ENCODE measurements at places on chromosomes 1 and 21.

- DNase-seq = no peak
These were observed 11.5 kb upstream of the LYST start for GRCh38 chr1:235878082-235878811.

DNA sequence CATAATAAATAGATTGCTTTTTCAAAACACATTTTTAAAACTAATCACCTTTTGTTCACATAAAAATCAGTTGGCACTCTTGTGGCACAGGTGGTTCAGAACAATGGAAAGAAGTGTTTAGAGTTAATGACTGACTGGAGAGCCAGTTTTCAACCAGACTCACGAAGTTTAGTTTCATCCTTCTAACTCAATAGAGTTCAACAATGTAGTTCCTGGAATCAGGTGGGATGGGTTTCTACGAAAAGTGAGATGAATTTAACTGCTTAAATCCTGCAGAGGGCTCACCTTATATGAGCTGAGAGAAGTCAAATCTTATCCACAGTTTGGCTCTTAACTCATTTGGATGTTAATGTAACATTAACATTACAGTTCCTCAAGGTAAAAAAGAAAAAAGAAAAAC is 116.5 kb downstream of the SMYD2 start:
- DNase-seq = no peak

- no peak for DNase-seq
These were observed 247.4 kb downstream of the MATN1 start for GRCh38 chr1:30475966-30476365.

GRCh38 chr1:167430849-167431242 is 87.5 kb downstream of the CD247 start:
- no peak for DNase-seq

GRCh38 chr1:232271991-232272589 is 357.8 kb downstream of the SIPA1L2 start:
- DNase-seq = no peak

DNA sequence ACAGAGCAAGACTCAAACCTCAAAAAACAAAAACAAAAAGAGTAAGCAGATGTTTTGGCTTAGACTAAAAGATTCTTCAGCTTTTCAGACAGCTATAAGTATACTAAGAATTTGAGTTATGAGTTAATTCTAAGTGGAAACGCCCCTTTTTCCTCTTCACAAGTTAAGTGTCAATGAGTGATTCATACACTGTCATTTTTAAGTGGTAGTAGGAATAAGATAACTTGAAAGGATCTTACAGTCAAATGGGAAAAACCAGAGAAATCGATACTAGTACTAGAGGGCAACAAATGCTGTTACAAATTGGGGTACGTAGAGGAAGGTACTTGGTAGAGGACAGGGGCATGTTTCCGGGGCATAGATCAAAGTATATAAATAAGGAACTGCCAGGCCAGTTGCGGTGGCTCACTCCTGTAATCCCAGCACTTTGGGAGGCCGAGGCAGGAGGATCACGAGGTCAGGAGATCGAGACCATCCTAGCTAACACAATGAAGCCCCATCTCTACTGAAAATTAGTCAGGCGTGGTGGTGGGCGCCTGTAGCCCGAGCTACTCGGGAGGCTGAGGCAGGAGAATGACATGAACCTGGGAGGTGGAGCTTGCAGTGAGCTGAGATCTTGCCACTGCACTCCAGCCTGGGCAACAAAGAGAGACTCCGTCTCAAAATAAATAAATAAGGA is 7.4 kb downstream of the H3-3A start:
- no peak for DNase-seq

DNA sequence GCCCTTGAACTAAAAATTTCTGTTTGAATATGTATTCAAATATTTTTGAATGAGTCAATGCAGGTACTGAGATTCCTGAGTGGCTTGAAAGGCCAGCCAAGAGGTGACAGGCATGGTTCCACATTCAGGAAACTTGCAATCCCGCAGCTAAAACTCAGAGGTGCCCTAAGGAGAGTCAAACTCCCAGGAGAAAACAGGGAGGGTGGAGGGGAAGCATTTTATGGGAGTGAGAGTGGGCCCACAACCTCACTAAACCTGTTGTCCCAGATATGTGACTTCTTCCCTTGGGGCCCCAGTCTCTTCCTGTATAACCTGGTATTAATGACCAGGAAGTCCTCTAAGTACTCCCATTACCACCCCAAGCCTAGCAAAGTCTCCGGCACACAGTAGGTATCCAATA is 189.6 kb downstream of the PLPP3 start:
- DNase-seq = no peak

DNA sequence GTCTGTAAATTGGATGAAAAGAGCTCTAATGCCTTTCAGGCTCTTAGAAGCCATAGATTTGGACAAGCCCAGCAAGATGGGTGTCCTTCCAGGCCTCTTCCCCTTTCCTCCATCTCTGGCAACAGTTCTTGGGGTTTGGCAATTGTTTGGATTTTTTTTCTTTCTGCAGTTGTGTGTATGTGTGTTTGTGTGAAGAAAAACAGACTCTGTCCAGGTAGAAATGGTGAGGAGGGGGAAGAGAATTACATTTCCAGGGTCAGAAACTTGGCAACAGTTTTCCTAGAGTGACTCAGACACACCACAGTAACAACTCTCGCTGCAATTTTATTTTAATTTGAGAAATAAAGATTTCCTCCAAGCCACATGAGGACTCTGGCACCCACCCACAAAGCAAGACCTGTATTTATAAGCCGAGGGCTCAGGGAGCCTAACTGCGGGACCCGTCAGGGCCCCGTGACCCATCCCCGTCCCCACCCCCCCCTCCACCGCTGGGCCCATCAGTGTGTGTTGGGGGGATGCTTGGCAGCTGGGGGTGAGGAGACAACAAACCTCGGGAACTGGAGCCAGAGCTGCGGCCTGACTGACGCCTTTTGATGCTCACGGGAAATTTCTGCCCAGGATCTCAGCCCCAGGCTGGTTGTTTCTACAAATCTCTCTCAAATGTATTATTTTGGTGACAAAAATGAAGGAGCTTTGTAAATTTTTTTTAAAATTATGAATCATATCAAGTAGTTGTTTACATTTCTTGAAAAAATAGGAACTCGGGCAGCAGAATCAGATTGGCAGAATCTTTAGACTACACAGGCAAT is 4.4 kb downstream of the TMEM200B start:
- DNase-seq = no peak

DNA sequence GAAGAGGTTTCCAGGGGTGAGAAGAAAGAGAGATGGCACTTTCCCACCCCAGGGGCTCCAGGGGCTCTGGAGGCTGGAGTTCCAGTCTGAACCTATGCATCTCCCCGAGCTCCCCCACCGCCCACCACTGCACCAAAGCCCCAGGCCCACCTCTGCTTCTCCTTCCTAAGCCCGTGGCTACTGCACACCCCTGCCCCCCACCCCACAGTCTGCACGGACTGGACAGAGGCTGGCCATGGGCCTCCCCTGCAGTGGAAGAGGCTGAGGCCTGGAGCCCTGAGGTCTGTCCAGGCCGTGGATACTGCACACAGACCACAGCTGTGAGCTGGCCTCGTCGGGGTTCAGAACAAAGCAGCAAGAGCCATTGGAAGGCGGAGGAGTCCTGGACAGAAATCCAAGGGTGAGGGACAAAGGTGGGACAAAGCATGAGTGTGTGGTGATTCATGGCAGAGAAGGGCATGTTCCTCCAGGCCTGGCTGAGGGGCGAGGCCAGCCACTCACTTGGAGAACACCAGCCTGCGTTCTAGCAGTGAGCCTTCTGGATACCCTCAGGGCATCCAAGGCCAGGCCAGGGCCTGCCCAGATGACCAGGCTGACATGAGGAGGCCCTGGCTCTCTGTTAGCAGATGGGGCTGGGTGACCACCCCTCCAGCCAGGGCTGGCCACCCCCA is 244.8 kb upstream of the VAMP3 start:
- DNase-seq = no peak

GRCh38 chr21:46323227-46323709 is 402 bp downstream of the C21orf58 start:
- DNase-seq = no peak

Data from cortex of kidney (tissue), 1 donor.